HS-27A (cell line): ENCODE measurements at places on chromosomes 16 and 17.
A peak's percentile ranks its signal among the peaks of the same experiment; 100 is the strongest.

- no peak for DNase-seq
These were observed 117.6 kb upstream of the HAS3 start for GRCh38 chr16:68987734-68988457.

GRCh38 chr17:61393904-61394629 lies 5.6 kb upstream of the TBX2 start:
- DNase-seq: no peak

DNA sequence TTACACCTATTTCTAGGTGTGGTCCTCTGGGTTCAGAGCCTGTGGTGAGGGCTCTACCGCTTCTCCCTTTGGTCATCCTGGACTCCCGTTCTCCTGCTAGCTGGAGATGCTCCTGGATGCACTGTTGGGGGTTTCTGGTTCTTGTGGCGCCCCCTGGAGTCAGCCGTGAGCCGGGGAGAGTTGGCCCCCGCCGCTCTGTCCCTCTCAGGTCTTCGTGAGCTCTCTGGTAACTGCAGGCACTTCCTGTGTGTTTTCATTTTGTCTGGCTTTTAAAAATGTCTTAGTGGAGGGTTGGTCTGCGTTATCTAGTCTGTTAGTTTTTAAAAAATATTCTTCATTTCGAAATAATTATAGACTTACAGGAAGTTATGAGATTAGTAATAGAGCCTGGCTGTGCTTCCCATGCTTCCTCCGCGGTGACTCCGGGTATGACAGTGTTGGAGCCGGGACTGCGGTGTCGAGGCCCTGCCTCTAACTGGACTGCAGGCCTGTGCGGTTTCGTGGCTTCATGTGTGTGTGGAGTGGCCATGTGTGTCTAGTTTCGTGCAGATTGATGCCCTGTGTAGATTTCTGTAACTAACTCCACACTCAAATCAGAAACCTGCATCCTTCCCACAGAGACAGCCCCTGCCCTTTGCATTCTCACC lies 78.0 kb upstream of the ZNF750 start:
- no peak for DNase-seq

- no peak for DNase-seq
These were observed 12.2 kb downstream of the C16orf95 start for GRCh38 chr16:87304951-87305350.

DNA sequence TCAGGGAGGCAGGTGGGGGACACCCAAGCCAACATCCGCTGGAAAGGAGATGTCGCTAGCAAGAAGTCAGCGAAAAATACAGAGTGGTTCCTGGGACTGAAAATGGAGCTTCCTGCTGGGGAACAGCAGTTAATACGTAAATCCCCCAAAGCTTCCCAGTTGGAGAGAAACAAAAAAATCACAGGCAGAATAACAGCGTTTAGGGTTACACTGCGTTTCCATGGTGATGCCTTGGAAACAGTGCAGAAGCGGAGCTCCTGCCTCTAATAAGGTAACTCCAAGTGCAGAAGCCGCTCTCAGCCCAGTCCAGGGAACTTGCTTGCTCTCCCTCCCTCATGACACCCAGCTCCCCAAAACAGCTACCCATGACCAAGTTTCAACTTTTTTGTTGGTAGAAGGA lies 73.4 kb downstream of the PLD6 start:
- no peak for DNase-seq

DNA sequence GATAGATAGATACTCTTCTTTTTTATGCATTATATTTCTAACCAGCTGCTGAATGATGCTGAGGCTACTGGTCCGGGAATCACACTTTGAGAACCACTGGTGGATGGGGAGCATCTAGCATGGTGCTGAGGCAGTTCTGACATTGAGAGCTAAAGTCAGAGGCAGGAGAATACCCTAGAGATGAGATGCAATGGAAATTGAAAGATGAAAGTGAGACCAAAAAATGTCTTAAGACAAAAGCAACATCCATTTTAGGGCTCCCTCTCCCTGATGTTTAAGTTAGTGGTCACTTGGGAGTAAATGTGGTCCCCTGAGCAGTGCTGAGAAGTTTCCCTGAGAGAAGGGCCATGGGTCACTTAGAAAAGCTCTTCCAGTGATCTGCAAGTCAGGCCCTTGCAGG lies 6.8 kb downstream of the PCTP start:
- no peak for DNase-seq

- DNase-seq: no peak
These were observed 5.4 kb upstream of the GJD3 start for GRCh38 chr17:40369923-40370322.

- DNase-seq: no peak
These were observed 27.4 kb downstream of the EMP2 start for GRCh38 chr16:10552998-10553491.

DNA sequence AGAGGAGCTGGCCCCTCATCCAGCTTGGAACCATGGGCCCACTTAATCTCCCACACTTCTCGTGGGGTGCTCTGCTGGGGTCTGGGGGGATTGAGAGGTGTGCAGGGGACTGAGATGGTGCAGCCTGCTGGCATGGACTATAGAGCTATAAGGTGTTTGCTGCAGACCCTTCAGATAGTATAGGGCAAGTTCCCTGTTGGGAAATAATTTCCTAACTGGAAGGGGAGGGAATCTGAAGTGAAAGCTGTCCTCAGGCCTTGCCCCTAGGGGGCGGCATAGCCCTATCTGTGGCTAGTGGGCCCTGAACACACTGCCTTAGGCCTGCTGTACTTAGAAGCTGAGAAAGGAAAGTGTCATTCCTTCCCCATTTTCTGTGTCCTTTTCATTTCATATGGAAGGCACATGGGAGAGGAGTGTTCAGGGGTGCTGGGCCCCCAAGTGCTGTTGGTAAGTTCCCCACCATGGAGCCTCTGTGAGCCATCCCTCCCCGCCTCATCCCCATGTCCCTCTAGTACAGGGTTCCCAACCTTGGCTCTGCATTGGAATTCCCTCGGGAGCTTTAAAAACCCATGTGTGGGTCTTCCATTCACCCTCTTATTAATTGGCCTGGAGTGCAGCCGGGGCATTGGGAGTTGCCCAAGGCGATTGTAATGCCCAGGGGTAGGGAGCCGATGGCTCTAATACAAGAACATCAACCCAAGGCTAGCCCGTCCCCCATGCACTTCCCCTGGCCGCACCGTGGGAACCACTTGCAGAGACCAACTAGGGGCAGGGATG lies 19.7 kb downstream of the GOSR2 start:
- DNase-seq: peak; percentile 51

- no peak for DNase-seq
These were observed 128.5 kb downstream of the MRTFB start for GRCh38 chr16:14199624-14200023.

DNA sequence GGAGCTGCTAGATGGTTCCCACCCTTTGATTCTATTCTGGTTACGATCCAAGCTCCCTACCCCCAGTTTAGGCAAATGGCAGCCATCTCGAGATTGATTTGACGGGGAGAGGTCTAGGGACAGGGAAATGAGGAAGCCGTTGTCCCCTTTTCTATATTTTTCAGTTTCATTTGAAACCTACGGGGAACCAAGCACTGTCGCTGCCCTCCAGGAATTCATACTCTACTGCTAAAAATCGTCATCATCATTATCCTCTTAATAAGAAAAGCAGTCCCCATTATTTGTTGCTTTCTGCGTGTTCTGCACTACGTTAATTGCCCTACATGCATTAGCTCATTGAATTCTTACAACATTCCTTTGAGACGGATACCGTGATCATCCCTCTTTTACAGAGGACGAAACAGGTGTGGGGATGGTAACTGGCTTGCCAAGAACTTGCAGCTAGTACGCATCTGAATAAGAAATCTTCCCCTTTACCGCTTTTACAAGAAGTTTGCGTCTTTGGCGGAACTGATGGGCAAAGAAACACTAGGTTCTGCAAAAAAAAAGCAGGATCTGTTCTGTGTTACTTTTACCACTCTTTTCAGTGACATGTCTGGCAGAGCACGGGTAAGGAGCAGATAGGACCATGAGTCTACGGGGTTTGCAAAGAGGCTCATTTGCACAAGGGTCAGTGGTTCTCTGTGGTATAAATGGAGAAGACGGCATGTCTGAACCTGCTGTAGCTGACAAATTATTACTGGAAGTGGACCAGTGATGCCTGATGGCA lies 1.1 kb downstream of the CCP110 start:
- DNase-seq: no peak

- no peak for DNase-seq
These were observed 4.9 kb downstream of the RARA start for GRCh38 chr17:40313668-40314583.

GRCh38 chr17:42407289-42407836 lies 15.7 kb downstream of the CAVIN1 start:
- no peak for DNase-seq

DNA sequence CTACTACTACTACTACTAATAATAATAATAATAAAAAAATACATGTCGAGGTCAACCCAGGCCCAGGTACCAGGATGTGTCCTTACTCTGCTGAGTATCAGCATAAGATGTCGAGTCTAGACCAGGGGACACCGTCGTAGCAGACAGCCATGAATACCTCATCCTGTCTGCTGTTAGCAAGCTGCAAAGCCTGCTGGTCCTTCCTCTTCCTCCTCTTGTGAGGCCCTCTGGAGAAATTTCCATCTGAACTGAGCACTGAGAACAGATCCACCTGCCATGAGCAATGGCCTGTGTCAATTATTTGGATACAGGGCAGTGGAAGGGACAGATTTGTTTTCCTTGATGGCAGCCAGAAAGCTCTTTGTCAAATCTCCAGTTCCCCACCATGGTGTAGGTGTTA lies 168.5 kb downstream of the XYLT1 start:
- DNase-seq: no peak

GRCh38 chr16:20791923-20792612 lies 14.2 kb downstream of the ERI2 start:
- no peak for DNase-seq

GRCh38 chr16:52874042-52874441 lies 178.7 kb downstream of the CHD9NB start:
- DNase-seq: no peak

DNA sequence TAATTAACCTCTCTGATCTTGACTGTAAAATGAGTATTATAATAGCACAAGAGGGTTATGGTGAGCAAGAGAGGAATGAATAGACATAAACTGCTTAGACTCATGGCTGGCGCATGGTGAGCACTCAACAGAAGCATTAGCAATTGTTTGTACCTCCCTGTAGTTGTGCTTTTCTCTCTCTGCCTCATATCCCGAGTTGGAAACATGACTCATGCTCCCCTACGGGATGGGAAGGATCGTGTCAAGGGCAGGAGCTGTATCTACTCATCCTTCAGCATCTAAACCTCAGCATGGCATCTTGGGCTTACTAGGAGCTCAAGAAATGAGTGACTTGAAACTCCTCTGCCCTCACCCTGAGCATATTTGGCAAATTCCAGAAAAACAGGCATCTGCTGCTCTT lies 299.6 kb downstream of the MAP2K4 start:
- DNase-seq: no peak

- no peak for DNase-seq
These were observed 1.3 kb downstream of the ARMC5 start for GRCh38 chr16:31460582-31461002.

GRCh38 chr16:47787696-47788095 lies 326.6 kb downstream of the PHKB start:
- no peak for DNase-seq

GRCh38 chr16:20735490-20735889 lies 6.1 kb downstream of the THUMPD1 start:
- DNase-seq: no peak

- DNase-seq: no peak
These were observed 111.4 kb downstream of the CYLD start for GRCh38 chr16:50853329-50853728.

GRCh38 chr16:81627024-81627423 lies 152.1 kb upstream of the PLCG2 start:
- DNase-seq: no peak

- DNase-seq: no peak
These were observed 41.0 kb downstream of the HOXB1 start for GRCh38 chr17:48489781-48490180.

- DNase-seq: peak; percentile 63
These were observed at the start of gene CHD9NB for GRCh38 chr16:53052519-53053501. Gene CHD9NB, minus strand, starts transcription at chr16:53052897. Its CDS starts 8,739 bp downstream, at chr16:53044158.

GRCh38 chr16:17372386-17372785 lies 98.4 kb downstream of the XYLT1 start:
- DNase-seq: no peak

GRCh38 chr16:9661336-9662017 lies 520.8 kb downstream of the GRIN2A start:
- no peak for DNase-seq

GRCh38 chr17:71084219-71084618 lies 914.9 kb downstream of the KCNJ2 start:
- DNase-seq: peak; percentile 19

- DNase-seq: no peak
These were observed 29.6 kb upstream of the MEOX1 start for GRCh38 chr17:43691317-43691693.

DNA sequence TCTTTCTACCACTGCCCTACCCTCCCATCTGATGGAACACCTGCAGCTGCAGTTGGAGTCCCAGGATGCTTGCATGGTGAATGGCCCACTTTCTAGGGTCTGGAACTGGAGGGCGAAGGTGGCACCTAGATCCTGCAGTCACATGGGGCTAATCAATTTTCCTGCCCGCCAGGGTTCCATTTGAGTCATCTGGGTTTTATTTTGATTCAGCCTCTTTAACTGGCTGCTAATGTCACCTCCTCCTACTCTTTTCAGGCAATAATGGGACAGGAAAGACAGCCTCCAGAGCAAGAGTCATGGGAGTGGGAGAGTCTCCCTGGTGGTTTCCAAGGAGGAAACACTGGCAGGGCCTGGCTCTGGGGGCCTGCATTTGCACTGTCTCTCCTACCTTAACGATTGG lies 3.8 kb upstream of the TBKBP1 start:
- DNase-seq: no peak

GRCh38 chr16:13453938-13454553 lies 465.9 kb upstream of the ERCC4 start:
- DNase-seq: no peak

DNA sequence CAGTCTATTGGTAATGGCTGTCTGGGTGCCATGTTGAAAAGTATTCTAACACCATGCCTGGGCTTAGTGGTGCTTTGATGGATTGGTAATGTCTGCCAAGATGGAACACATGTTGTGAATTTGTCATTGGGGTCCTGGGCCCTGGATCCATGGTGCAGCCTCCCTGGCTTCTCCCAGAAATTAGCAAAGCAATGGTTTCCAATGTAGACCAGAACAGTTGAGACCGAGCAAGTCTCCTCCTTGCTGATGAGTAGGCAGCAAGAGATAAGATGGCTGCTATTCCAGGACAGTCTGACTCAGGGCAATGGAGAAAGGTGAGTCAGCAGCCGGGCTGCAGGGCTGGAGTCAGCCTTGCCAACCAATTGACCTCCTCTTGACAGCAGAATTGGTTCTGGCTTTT lies 30.8 kb downstream of the GPR139 start:
- no peak for DNase-seq
